Fibroblast of skin of left quadriceps (primary cell): ENCODE measurements at places on chromosomes 5 and 9.
A peak's percentile ranks its signal among the peaks of the same experiment; 100 is the strongest.

GRCh38 chr9:105318729-105319191 is 74.3 kb downstream of the SLC44A1 start:
- DNase-seq, result no peak

GRCh38 chr5:113181853-113182490 is 205.4 kb downstream of the DCP2 start:
- no peak for DNase-seq

- no peak for DNase-seq
Observed at GRCh38 chr5:146890066-146890465, 11.5 kb upstream of the PPP2R2B start.

GRCh38 chr5:107783551-107783950 is 112.8 kb upstream of the EFNA5 start:
- no peak for DNase-seq

DNA sequence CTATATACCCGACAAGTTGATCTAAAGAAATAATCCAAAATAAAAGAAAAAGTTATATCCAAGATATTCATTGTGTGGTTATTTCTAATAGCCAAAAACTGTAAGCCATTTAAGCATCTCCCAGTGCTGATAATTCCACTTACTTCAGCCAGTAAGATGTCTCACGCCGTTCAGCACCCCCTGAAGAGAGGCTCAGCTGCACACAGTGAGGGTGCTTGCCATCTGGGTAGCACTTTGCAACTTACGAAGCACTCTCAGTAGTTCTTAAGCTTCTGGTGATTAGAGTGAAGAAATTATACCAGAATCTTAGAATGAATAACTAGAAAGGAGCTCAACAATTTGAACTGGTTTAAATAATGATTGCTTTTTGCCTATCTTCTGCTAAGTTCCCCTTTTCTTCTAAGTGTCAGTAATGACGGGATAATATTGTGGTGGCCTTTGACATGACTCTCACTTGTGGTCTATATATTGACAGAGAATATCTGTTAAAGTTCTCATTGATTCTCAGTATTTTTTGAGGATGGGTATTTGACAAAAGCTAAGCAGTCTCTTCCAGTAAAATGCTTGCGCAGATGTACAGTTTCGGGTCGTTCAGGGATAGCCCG is 26.2 kb upstream of the LTC4S start:
- no peak for DNase-seq

- DNase-seq, result no peak
Observed at GRCh38 chr5:41524174-41524573, 13.8 kb upstream of the PLCXD3 start.

- DNase-seq, result no peak
Observed at GRCh38 chr9:96462541-96462940, 12.6 kb downstream of the HABP4 start.

DNA sequence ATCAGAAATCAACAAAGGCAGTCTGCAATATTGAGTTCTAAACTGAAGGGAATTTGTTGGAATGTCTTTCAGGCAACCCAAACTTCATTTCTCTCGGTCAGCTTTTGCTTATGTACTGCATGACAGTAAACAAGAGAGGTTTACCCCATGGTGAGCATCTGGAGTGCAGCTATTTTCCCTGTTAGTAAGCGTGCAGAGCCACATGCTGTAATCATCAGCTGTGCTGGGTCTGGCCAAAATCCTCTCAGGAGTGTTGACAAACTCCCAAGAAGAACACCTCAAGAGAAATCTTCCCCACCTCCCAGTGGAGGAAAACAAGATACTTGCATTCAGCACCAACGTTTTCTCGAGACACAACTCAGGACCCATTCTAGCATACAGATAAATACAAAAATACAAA is 83.6 kb upstream of the ADAMTSL1 start:
- DNase-seq, result peak; percentile 68

GRCh38 chr9:106878081-106878837 is 15.3 kb downstream of the ZNF462 start:
- no peak for DNase-seq

DNA sequence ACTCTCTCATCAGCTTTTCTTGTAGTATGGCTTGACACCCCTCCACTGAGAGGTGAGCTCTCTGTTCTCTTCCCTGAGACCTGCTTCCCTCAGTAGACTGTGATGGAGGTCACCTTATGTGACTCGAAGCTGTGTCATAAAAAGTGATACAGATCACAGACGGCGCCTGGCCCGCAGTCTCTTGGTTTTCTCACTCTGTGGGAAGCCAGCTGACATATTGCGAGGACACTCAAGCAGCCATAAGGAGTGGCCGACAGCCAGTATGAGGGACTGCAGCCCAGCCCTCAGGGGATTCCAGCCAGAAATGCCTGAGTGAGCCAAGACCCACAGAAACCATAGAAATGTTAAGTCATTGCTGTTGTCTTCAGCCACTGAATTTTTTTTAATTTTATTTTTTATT is 38.0 kb downstream of the GADD45G start:
- no peak for DNase-seq

GRCh38 chr5:147956064-147956841 is 49.9 kb upstream of the C5orf46 start:
- no peak for DNase-seq

GRCh38 chr5:84816746-84817547 is 432.3 kb upstream of the EDIL3 start:
- no peak for DNase-seq

- no peak for DNase-seq
Observed at GRCh38 chr9:128891321-128892220, 9.6 kb downstream of the LRRC8A start.

DNA sequence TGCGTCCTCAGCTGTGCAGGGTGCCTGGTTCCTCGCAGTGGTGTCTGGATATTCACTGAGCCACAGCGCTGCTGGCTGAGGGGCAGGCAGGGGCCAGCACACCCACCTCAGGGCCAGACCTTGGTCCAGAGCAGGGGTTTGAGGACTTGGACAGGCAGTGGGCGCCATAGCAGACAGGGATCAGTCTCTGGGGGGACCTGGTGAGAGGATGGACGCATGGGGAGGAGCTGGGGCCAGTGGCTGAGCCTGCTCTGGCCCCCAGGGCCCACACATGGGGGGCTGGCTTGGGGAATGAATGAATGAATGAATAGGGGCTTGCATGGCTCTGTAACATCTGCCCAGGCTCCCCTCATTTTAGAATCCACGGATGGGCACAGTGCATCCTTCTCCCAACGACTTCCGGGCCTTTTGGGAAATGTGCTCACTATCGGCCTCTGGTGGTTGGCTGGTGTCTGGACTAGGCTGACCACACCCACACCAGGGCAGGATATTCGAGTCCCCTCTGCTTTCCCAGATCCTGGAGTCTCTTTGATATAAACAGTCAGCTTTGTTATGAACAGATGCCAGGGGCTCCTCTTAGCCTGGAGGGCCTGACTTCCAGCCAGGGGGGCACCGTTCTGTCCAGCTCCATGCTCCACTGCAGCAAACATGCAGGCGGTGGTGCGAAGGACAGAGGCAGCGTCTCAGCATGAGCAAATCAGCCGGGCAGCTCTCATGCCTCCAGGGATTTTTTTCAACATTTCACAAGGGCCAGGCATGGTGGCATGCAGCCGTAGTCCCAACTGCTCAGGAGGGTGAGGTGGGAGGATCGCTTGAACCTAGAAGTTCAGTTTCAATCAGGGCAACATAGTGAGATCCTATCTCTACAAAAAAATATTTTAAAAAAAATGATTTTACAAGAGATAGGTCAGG is 62.6 kb downstream of the NEK6 start:
- DNase-seq, result peak; percentile 23

- no peak for DNase-seq
Observed at GRCh38 chr9:116987721-116988485, 300.8 kb downstream of the TRIM32 start.

GRCh38 chr9:34375901-34376595 is 650 bp downstream of the MYORG start:
- no peak for DNase-seq

GRCh38 chr5:87127426-87127825 is 140.3 kb upstream of the RASA1 start:
- peak; percentile 49 for DNase-seq

GRCh38 chr5:147464211-147464610 is 45.7 kb downstream of the DPYSL3 start:
- DNase-seq, result no peak

DNA sequence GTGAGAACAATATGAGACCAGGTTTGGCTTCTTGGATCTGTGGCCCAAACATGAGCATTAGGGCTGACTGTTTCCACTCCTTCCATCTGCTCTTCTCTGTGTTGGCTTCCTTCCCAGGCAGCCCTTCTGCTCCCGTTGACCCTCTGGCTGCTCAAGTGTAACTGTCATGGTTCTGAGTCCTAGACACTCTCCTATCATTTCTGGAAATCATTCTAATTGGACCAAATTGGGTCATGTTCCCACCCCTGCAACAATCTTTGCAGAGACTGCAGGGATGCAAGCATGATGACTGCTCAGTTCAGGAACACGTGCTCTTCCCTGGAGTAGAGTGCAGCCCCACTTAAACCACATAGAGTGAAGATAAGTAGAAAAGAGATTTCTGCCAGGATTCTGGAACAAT is 741.4 kb downstream of the TAF11L14 start:
- no peak for DNase-seq

DNA sequence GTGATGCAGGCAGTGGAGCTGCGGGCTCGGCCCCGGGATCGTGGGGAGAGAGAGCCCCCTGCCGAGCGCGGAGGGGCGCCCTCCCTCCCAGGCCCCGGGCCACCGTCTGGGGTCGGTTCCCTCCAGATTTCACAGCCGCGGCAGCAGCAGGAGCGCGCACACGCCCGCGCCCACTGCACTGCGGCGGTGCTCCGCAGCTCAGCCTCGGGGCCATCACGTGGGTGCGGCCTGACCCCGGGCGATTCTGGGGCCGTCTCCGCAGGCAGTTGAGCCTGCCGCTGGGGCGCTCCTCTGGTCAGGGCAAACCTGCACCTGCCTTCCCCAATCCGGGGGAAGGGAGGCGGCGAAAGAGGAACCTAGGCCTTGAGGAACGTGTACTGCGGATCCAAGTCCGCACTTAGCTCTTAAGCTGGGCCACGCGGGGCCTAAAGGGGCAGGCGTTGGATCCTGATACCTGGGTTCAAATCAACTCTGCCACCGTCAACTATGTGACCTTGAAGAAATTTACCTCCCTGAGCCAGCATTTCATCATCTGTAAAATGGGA is 9.4 kb upstream of the DELE1 start:
- no peak for DNase-seq

- DNase-seq, result no peak
Observed at GRCh38 chr9:135607401-135608293, 31.7 kb downstream of the GLT6D1 start.

DNA sequence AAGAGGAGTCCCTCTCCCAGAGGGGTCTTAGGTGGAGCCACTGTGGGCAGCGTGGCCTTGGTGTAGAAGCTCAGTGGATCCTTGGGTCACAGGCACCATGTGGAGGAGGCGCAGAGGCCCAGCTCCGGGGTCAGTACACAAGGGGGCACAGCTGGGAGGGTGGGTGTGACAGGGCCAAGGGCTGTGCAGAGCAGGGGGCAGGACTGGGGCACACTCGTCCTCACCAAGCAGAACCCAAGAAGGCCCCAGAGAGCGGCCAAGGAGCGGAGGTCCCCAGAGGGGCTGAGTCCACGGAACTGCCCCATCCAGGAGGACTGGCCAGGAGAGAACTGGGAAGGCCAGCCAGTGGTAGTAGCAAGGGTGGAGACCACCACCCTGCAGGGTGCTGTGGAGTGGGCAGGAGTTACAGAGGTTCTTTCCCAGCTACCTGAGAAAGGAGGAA is 2.5 kb upstream of the LPCAT1 start:
- no peak for DNase-seq

DNA sequence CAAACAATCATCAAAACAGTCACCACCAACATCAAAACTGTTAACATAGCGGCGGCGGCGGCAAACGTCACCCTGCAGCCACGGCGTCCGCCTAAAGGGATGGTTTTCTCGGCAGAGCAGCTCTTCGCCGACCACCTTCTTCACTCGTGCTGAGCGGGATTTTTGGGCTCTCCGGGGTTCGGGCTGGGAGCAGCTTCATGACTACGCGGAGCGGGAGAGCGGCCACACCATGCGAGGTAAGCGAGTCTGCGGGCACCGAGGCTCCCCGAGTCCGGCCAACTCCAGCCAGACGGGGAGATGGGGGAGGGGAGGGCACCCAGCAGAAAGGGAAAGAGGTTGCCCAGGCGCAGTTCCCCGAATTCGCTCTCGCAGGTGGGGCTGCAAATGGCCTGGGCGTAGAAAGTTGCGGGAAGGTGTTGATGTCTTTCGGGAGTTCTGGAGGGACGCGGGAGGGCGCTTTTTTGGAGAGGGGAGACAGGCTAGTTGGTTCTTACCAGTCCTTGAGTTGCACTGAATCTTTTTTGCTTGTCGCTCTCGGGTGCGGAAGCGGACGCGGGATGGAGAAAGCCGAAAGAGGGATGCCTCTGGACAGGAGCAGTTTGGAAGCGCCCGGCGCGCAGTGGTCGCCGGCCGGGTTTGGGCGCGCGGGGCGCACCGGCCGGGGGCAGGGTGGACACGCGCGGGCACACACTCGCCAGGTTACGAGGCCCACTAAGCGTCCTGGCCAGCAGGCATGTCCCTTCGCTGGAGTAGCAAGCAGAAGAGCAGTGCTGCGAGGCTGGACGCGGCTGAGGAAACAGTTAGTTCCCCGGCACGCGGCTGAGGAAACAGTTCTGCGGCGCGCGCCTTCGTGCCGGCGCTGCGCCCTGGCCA is 849 bp downstream of the RORB start:
- DNase-seq, result no peak

DNA sequence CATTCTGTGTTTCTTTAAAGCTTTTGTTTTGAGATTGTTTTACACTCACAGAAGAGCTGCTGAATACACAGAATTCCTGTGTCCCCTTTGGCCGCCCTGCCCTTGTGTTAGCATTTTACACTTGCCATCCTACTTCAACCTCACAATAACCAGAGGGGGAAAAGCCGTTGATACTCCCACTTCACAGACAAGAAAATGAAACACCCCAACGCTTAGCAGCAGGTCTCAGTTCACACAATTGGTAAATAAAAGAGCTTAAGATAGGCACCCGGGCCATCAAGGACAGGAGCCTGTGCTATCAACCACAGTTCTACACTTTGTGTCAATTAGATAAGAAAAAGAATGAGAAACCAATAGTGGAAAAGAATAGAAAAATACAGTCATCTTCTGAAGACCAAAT is 178.0 kb downstream of the SYK start:
- DNase-seq, result no peak

GRCh38 chr5:148915224-148915817 is 88.9 kb downstream of the ADRB2 start:
- no peak for DNase-seq
